Fibroblast of skin of right biceps (primary cell): ENCODE measurements at places on chromosomes 3 and 15.
A peak's percentile ranks its signal among the peaks of the same experiment; 100 is the strongest.

GRCh38 chr3:62372621-62373041 is 719 bp downstream of the FEZF2 start:
- DNase-seq = no peak

- peak; percentile 72 for DNase-seq
Measured at GRCh38 chr15:49686599-49686998, 65.8 kb downstream of the DTWD1 start.

- no peak for DNase-seq
Measured at GRCh38 chr3:107458871-107459270, 63.9 kb upstream of the BBX start.

- DNase-seq = peak; percentile 69
Measured at GRCh38 chr3:81198756-81199155, 562.7 kb downstream of the GBE1 start.

GRCh38 chr3:69330891-69331400 is 54.9 kb downstream of the FRMD4B start:
- DNase-seq = no peak

GRCh38 chr15:80822256-80822655 is 43.1 kb downstream of the CEMIP start:
- no peak for DNase-seq

- DNase-seq = peak; percentile 44
Measured at GRCh38 chr3:101828691-101829436, 20.4 kb upstream of the NFKBIZ start.

- DNase-seq = no peak
Measured at GRCh38 chr15:28208583-28208982, 109.5 kb upstream of the OCA2 start.

DNA sequence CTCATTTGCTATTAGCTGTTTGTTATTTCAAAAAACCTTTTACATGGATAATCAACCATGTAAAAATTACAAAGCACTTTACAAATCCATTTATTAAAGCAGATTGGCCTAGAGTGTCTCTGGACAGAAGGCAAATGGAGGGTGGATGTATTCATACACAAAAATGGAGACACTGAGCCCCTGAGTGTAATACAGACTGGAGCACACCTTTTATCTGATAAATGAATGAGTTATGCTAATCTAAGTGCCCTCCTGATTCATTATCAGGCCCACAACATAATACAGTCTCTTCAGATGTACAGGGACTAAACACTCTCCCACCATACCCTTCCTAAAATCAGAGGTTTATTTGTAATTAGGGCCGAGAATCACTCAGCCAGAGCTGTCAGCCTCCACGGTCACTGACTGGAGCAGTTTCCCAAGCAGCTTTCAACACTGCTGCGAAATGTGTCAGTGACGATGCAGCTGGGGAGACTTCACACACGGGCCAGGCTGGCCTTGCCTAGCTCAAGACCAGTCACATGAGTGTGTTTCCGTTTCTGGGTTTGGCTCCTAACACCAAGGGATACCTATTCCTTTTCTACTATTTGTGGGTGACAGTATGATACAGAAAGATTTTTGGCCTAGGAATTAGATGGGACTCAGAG is 271.8 kb downstream of the ZIC1 start:
- no peak for DNase-seq

GRCh38 chr3:169278092-169278491 is 385.4 kb downstream of the MECOM start:
- DNase-seq = no peak

GRCh38 chr3:93961489-93961888 is 12.2 kb downstream of the PROS1 start:
- DNase-seq = no peak

DNA sequence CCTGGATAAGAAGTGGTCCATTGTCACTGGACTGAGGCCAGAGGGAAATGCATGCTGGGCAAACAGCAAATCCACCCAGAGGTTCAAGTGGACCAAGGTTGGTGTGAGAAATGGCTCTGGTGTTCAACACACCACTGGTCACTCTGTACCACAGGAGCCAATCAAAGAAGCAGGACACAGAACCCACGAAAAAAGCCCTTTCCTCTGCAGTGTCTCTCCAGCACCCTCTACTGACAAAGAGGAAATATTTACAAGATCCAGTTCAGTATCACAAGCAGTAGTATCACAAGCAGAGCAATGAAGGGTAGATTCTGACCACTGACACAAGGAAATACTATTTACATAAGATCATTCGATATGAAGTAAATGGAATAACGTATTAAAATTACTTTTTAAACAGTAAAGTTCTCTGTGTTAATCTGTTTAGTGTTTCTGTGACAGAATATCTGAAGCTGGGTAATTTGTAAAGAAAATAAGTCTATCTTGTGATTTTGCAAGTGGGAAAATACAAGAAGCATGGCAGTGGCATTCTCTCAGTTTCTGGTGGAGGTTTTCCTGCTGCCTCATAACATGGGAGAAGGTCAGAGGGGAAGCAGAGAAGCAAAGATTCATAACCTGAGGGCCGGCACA is 390.7 kb downstream of the EFHB start:
- DNase-seq = no peak

DNA sequence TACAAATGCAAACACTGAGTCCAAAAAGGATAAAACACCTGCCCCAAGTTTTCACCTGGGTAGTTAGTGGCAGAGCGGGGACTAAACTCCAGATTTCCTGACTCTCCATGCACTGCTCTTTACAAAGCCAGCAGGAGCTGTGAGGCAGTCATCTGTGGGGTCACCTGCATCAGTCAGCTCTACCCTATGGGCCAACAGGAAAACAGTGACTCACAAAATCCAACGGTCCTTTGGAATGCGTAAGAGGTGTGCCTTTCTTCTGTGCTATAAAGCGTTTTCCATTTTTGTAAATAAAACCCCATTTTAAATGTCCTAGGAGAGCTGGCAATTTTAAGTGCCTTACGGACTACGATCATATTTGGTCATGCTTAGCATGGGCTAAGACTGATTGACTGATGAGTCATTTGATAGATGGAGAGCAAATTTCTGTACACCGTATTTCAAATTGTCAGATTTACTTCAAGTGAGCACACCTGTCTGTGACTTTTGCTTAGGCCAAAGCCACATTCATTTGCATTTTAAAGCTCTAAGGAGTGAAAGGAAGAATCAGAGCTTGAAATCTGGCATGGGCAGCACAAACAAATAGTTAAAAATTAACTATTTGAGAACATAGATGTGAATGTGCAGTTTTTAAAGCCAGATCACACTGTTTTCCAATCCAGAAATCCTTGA is 4.4 kb upstream of the COL8A1 start:
- DNase-seq = no peak

DNA sequence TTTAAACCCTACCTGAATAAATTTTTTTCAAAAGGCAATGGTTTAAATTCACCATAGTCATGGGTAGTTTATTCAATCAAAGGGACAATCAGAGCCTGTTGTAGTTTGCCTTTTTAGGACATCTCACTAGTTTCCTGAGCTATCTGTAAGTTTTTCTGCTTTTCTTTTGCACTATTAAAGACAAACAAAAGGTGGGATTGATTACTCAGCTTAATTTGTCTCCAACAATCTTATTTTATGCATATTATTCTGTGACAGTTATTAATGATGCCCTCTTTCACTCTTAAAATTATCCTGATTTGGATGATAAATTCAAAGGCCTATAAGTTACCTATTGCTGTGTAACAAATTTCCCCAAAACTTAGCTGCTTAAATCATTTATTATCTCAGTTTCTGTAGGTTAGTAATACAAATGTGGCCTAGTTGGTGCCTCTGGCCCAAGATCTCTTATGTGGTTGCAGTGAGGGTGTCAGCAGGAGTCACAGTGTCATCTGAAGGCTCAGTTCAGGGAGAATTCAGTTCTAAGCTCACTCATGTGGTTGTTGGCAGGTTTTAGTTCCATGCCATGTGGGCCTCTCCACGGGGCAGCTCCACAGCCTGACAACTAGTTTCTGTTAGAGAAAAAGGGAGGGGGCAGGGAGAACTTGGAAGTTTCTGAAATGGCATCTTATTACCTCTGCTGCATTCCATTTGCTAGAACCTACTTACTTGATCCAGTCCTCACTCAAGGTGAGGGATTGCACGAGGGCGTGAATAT is 16.0 kb downstream of the ARMC8 start:
- no peak for DNase-seq

- no peak for DNase-seq
Measured at GRCh38 chr15:45134682-45135604, 5.1 kb downstream of the DUOX1 start.

- DNase-seq = peak; percentile 79
Measured at GRCh38 chr3:165206454-165207266, 10.5 kb upstream of the SLITRK3 start.

DNA sequence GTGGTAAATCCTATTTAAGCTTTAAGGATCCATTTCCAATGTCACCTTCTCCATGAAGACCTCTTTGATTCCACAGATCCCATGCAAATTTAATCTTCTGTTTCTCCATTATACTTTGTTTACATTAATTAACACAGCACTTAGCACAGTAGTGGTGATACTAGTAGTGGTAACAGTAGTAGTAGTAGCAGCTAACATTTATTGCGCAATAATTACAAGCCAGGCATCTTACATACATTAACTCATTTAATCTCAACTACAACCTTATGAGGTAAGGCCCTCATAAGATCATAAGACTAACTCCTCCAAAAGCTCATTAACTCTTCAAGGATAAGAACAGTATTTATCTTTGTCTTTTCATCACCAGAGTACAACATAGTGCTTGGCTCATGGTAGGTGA is 54.8 kb upstream of the FSIP1 start:
- no peak for DNase-seq

DNA sequence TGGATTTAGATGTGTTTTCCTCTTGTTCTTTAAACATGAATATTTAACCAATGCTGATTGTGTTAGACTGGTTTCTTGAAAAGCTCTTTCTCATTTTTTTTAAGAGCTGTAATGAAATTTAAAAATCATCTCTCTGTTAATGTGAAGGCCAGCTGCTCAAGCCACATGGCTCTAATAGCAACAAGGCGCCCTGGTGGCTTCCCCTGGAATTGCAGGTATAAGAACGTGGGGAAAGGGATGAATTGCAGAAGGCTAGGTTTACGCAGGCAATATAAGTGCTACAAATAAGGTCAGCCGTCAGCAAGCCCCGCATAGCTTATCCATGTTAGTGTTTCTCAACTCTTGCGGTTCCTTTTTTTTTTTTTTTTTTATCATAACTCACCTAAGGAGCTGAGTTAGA is 108.5 kb downstream of the SAMMSON start:
- peak; percentile 7 for DNase-seq

DNA sequence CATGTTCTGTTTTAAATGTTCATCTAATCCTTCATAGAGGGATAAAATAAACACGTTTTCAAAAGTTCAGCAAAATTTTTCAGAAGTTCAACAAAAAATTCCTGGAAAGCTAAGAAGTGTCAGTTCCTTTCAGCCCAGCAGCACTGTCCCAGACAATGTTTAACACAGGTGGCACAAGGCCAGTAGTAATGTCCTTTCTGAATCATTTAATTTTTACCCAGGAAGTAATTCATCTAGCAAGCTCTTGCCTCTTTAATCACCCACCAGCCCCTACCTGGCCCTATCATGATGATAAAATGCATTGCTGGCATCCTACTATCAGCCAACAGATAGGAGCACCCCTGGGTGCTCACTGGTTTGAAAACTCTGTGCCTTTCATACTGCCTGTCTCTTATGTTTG is 627.1 kb upstream of the ADAMTS9 start:
- DNase-seq = no peak

- no peak for DNase-seq
Measured at GRCh38 chr3:115218859-115219258, 71.8 kb upstream of the ZBTB20 start.

GRCh38 chr15:57561041-57561711 is 30.5 kb upstream of the MYZAP start:
- peak; percentile 59 for DNase-seq

- DNase-seq = no peak
Measured at GRCh38 chr3:99666201-99666600, 27.8 kb downstream of the COL8A1 start.

DNA sequence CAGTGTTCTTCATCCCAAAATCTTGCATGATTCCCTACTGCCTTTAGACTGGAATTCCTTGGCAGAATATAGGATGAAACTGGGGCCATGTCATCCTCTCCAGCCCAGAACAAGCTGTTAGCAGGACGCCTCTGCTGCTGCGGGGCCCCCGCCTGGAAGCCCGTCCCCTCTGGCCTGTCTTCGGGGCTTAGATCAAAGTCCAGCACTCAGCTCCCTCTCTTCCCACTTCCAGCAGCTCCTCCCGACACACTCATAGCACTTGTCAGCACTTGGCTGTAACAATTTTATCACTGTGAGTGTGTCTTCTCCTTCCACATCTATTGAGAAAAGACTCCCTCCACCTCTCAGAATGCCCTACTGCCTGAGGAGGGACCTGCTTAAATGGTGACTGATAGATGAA is 112.0 kb upstream of the HACD2 start:
- DNase-seq = peak; percentile 52

DNA sequence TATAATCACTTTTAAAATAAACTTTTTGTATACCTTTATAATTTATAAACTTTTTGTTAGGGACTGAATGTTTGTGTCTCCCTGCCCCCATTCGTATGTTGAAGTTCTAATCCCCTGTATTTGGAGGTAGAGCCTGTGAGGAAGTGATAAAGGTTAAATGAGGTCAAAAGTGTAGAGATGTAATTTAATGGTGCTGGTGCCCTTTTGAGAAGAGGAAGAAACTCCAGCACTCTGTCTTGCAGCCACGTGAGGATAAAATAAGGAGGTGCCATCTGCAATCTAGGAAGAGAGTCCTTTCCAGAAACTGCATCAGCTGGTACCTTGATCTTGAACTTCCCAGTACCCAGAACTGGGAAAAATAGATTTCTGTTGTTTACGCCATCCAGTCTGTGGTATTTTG is 106.1 kb upstream of the RGMA start:
- no peak for DNase-seq

DNA sequence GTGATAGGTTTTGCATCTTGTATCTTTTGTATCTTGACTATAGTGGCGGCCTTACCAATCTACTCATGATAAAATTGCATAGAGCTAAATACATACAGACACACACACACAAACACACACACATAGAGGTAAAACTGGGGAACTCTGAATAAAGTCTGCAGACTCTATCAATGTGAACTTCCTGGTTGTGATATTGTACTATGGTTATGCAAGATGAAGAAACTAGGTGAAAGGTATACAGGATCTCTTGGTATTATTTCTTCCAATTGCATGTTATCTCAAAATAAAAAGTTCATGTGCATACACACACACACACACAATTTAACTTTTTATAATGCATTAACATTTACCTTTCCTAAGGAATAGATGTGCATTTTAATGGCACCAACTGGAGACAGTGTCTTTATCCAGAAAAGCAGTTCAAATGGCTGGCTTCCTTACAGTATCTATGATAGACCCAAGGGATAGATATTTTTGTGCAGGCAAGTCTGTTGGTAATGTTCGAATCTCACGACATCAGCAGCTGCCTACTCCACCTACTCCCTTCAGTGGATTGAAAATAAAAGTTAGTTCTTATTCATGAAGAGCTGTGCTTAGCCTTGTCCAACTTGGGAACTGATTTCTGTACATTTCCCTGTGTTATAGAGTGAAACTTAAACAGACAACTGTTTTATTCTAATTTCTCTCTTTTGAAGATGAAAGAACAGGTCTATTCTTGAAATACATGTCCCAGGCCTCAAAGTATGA is 46.9 kb upstream of the SPRED1 start:
- DNase-seq = no peak

- DNase-seq = no peak
Measured at GRCh38 chr3:154431043-154431442, 1.1 kb upstream of the GPR149 start.
